T-helper 2 cell (primary cell): ENCODE measurements at places on chromosomes 12 and 14.

- no peak for DNase-seq
Measured at GRCh38 chr12:55041345-55042055, 21.7 kb downstream of the NEUROD4 start.

- no peak for DNase-seq
Measured at GRCh38 chr12:109697877-109698468, 15.7 kb upstream of the FAM222A start.

DNA sequence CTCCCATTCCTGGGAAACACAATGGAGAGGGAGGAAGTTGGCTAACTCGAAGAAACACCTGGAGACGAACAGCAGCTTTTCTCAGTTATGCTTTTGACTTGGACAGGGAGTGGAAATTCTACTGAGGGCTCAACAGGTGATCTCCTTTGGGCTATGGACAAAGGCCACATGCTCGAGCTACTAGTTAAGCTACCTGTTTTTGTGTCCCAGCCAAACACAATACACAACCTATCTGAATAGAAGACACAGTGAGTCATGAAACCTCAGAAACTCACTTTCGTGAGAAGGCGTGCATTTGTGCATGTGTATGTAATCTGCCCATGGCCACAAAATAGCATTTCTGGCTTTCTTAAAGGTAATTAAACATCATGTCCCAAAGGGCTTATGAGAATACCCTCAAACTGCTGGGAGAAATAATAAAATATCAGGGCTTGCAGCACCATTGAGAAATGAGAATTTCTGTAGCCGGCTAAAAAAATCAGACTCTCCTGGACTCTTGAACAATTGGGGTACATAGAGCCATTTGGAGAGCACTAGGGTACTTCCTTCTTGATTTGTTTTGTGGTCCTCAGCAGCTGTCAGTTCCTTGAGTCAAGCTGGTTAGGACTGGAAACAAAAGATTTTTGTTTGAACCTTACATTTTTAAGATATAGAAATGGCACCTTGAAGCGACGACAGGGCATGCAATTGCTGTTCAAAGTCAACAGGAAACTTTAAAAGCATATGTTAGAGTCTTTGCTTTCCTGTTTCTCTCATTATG lies 85.5 kb upstream of the PTHLH start:
- no peak for DNase-seq

- DNase-seq = no peak
Measured at GRCh38 chr14:29832042-29832441, 95.6 kb downstream of the PRKD1 start.

DNA sequence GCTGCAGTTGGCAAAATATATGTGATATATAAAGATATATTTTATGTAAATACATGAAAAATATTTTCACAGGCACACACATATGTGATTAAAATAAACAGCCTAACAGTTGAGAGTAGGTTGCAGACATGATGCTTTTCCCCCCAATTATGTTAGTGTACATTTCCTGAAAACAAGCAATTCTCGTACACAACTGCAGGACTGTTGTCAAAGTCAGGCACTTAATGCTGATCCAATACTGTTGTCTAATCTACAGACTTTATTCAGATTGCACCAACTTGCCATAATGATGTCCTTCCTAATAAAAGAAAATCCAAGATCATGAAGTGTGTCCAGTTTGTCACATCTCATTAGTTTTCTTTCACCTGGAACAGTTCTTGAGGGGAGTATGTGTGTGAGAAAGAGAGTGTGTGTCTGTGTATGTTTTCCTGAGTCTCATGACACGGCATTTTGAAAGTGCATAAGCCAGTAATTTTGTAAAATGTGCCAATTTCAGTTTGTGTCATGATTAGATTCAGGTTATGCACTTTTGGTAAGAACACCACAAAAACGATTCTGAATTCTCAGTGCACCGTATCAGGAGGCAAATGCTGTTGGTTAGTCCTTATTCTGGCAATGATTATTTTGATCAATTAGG lies 16.5 kb upstream of the SEL1L start:
- no peak for DNase-seq

GRCh38 chr12:40515041-40515816 lies 177.0 kb upstream of the CNTN1 start:
- no peak for DNase-seq
